ENCODE measurements at places on chromosomes 6 and 20. TPM values are rescaled to one million over a fixed set of nuclear protein-coding genes. Genes with fewer than 3 reads are reported as not detected.

MCHR2 gene
- total RNA-seq = not detected

GRCh38 chr20:42902509-42902908 lies 287.2 kb downstream of the PTPRT start:
- DNase-seq = no peak

TPD52L2 gene
- 98.4 TPM for total RNA-seq

GRCh38 chr6:7135755-7136154 lies 28.0 kb downstream of the RREB1 start:
- no peak for DNase-seq

DNA sequence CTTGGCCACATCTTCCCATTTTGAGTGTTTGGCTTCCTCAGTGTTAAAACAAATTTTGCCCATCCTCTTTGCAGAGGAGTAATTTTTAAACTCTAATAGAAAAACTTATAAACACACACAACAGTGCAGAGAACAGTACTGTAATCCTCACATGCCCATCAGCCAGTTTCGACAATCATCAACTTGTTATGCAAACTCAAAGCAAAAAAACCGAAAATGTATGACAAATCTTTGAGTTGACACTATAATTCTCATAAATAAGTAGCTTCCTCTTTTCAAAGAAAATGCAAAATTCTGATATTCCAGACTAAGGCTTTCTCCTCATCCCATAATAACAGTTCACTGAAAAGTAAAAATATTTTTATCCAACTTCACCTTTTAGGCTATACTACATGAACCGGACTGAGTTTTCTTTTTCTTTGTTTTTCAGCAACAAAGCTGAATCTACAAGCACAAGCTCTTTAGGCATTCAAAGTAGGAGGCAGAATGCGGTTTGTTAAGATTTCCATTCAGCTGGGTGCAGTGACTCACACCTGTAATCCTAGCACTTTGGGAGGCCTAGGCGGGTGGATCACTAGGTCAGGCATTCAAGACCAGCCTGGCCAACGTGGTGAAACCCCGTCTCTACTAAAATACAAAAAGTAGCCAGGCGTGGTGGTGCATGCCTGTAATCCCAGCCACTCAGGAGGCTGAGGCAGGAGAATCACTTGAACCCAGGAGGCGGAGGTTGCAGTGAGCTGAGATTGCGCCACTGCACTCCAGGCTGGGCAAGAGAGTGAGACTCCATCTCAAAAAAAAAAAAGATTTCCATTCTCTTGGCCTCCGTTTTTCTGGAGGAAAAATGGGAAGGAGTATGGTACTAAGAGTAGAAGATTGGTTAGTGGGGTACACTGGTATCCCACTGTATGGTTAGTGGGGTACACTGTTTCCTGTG lies 74.8 kb downstream of the GCNT2 start:
- peak; percentile 66 for DNase-seq

- no peak for DNase-seq
These were observed 176.4 kb upstream of the RREB1 start for GRCh38 chr6:6931071-6932025.

DNA sequence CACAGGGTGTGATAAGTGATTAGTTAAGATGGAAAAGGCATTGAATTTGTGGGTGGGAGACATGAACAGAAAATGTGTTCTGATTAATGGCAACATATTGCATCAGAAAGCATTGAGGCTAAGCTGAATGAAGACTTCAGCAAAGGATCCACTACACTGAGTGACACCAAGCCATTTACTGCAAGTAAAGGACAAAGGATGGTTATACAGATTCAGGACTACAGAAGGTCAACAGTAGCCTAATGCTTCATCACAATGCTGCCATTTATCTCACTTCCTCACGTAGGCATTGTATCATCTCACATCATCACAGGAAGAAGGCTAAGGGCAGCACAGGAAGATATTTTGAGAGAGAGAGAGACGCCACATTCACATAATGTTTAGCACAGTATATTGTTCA lies 398.2 kb downstream of the COL12A1 start:
- DNase-seq = no peak

GRCh38 chr6:2110504-2110903 lies 134.9 kb downstream of the GMDS start:
- no peak for DNase-seq

- DNase-seq = no peak
These were observed 7.7 kb upstream of the AIF1 start for GRCh38 chr6:31607317-31607716.

DNA sequence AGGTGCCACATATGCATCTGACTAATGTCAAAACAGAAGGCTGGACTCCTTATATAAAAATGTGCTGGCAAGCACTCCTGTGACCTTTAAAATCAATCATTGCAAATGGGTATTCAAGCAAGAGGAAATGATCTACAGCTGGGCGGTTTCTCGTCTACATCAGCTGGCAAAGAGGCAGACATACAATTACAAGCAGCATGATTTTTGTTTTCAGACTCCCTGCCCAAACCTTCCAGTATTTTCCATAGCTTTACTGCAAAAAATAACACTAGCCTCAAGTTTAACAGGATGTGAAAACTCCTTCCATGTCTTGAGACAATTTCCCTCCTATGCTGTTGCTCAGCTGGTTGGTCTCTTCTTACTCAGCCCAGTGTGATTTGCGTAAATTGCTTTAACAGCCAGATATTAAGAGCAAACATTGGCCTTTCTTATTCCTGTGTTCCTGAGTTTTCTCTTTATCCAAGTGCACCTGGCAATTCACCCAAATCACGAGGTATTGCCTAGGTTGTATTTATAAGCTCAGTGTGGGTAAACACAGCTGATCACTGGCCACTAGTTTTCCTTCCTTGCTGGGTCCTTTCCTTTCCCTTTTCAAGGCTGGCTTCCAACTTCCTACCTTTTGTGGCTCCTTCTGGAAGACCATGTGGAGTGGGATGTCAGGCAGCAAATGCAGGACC lies 130.4 kb downstream of the MOXD1 start:
- DNase-seq = no peak

DNA sequence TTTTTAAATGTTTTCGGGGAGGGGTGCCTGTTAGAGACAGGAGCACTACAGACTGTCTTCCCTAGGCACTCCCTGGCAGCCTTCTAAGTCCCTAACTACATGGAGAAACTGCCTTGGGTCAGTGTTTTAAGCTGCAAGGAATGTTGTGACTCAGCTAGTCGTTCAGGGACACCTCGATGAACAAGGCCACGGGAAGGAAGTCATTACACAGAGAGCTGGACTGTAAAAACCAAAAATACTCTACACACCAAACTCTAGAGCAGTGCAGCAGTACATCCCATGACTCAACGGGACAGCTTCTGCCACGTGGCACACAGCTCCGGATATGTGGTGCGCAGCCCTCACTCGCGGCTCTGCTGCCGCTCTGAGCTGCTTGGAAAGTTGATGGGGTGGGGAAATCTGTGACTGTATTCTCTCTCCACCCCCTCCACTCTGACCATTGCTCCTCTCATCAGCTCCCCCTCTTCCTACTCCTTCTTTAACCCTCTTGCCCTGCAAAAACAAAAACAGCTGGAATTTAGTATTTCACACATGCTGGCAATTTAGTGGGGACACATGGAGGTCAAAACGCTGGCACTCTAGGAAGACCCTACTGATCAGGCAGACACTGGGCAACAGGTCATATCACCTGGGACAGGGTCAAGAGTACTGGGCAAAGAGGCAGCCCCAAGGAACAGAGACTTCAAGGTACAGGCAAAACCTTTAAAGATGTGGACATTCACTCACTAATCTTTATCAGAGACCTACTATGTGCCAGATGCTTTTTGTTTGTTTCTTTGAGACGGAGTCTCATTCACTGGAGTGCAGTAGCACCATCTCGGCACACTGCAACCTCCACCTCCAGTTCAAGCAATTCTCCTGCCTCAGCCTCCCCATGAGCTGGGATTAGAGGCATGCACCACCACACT lies 10.9 kb upstream of the LPIN3 start:
- DNase-seq = no peak

Data from H9 (cell line).